H1 (cell line): ENCODE measurements at places on chromosomes 2 and 18.

DNA sequence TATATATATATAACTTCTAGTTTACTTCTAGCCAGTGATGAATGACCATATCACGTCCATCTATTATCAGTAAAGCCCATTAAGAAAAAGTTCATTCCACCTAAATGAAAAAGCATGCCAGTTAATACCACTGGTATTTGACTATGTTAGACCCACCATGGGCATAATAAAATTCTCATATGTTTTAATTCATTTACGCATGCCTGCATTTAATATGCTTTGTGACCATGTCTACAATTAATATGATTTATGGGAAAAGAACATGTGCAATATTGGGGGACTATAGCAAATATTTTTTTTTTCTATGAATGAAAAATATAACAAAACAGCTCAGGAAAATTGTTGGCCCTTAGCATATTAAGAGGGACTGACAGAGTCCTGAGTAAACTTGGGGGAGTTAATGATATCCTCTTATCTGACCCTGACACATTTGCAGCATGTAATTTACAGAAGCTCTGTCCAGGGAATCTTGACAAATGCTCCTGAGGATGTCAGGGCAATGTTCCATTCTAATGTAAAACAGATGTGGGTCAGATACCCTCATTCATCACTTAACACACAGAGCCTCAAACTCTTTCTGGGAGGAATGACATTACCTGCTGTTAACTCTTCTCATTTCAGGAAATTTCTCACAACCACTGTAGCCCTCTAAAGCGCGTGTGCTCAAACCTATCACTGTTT is 90.6 kb downstream of the PAX3 start:
- H3K4me1 ChIP-seq = 0 out of 2 replicates have a peak, but pooled peaks cover 3% of the 10 kb centered on the region
- H3K27me3 ChIP-seq = no peaks in the 10 kb centered on the region

GRCh38 chr18:70279470-70279869 is 9.4 kb upstream of the SOCS6 start:
- H3K4me3 ChIP-seq = no peak overlapping the region
- peaks cover 2% of the 10 kb centered on the region; the same call in 1 of the 2 replicates for H3K4me1 ChIP-seq
- no peaks in the 10 kb centered on the region for H3K27me3 ChIP-seq

- no peak for DNase-seq
- H3K4me1 ChIP-seq = peaks cover 11% of the 10 kb centered on the region
- H3K36me3 ChIP-seq = no peaks in the 10 kb centered on the region
- no peaks in the 10 kb centered on the region; the same call in 1 of the 2 replicates for H3K27me3 ChIP-seq
- H3K4me3 ChIP-seq = no peak overlapping the region
These were observed 85.2 kb downstream of the HS1BP3 start for GRCh38 chr2:20565623-20566236.

DNA sequence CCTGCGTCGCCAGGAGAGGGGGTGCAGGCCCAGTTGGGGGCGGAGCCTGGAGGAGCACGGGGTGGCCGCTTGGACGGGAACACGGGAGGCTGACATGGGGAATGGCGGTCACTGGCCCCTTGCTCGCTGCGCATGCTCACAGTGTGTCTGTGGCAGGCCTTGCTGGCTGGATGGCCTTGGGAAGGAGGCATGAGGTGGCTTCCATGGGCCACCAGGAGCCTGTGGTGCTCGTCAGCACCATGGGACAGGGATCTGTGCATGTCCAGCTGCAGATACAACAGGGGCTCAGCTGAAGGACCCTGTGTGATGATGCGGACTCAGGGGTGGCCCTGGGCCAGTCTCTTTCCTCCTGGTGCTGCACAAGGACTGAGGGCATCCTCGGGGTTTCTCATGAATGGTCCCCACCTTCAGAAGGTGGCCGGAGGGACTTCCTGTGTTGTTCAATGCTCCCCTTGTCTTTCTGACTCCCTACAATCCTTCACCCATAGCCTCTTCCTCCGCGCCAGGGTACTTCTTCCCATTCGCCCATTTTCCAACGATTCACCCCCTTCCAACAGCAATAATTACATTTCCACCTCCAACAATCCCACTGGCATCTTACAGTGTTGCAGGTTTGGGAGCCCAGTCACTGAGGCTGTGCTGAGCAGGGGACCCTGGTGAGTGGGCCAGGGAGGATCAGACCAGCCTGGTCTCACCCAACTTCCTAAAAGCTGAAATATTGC is 3.4 kb upstream of the SP140L start:
- no peak overlapping the region for H3K27ac ChIP-seq
- peaks cover 2% of the 10 kb centered on the region; the same call in 1 of the 2 replicates for H3K4me1 ChIP-seq

GRCh38 chr2:101362316-101362715 is 25.0 kb downstream of the CREG2 start:
- H3K27me3 ChIP-seq = no peaks in the 10 kb centered on the region
- no peak overlapping the region for H3K4me3 ChIP-seq
- no peak for DNase-seq
- H3K4me1 ChIP-seq = peaks cover 7% of the 10 kb centered on the region; the same call in 1 of the 2 replicates
- H3K36me3 ChIP-seq = no peaks in the 10 kb centered on the region
